Chondrocyte (in vitro differentiated cells): ENCODE measurements at places on chromosomes 1 and 21. TPM values are rescaled to one million over a fixed set of nuclear protein-coding genes. Genes with fewer than 3 reads are reported as not detected.

The NECTIN4 gene
- 0.12 to 0.26 TPM (median 0.12 TPM) in 3 replicates for total RNA-seq

The SPATA45 gene
- total RNA-seq = 0.47 to 1.3 TPM in 2 of 3 replicates, not detected in the other

The PTGFR gene
- 0.13 to 2.0 TPM (median 0.17 TPM) in 3 replicates for total RNA-seq

The CYP4X1 gene
- total RNA-seq = 1.0 to 1.1 TPM (median 1.1 TPM) in 3 replicates

The LCE2A gene
- total RNA-seq = not detected in 3 replicates

The TFAP2E gene
- total RNA-seq = 0.92 to 1.4 TPM (median 0.97 TPM) in 3 replicates

The UBE2U gene
- total RNA-seq = 0.27 TPM in 1 of 3 replicates, not detected in the others

The GPR61 gene
- total RNA-seq = not detected in 3 replicates

The UFC1 gene
- 84.2 to 95.6 TPM (median 89.4 TPM) in 3 replicates for total RNA-seq

The SCCPDH gene
- 33.5 to 39.4 TPM (median 33.5 TPM) in 3 replicates for total RNA-seq

The PLOD1 gene
- 344 to 509 TPM (median 477 TPM) in 3 replicates for total RNA-seq

The A3GALT2 gene
- 0.27 TPM in 1 of 3 replicates, not detected in the others for total RNA-seq

The C4BPB gene
- not detected in 3 replicates for total RNA-seq

The ALPL gene
- total RNA-seq = 17.6 to 37.0 TPM (median 19.2 TPM) in 3 replicates

The PRAMEF12 gene
- total RNA-seq = not detected in 3 replicates

The NFASC gene
- total RNA-seq = 0.20 to 0.28 TPM in 2 of 3 replicates, not detected in the other

The FCRL2 gene
- not detected in 3 replicates for total RNA-seq

The SLC16A4 gene
- total RNA-seq = 16.5 to 23.9 TPM (median 17.0 TPM) in 3 replicates

The GREM2 gene
- 0.05 to 0.53 TPM (median 0.13 TPM) in 3 replicates for total RNA-seq

The MSH4 gene
- 0.20 to 0.48 TPM in 2 of 3 replicates, not detected in the other for total RNA-seq

The GBP6 gene
- total RNA-seq = not detected in 3 replicates

The PRPF38B gene
- total RNA-seq = 25.3 to 31.0 TPM (median 25.4 TPM) in 3 replicates

The TCEANC2 gene
- total RNA-seq = 3.6 to 4.8 TPM (median 3.9 TPM) in 3 replicates

The CFHR2 gene
- not detected in 3 replicates for total RNA-seq

The IL23R gene
- not detected in 3 replicates for total RNA-seq

The DYNLT5 gene
- not detected in 3 replicates for total RNA-seq

The SLC45A3 gene
- 1.6 to 2.9 TPM (median 2.9 TPM) in 3 replicates for total RNA-seq

The TMEM82 gene
- total RNA-seq = not detected in 3 replicates

The NIT1 gene
- total RNA-seq = 25.3 to 33.1 TPM (median 27.6 TPM) in 3 replicates

The LY9 gene
- not detected in 3 replicates for total RNA-seq

The ETNK2 gene
- total RNA-seq = 10.2 to 30.2 TPM (median 10.5 TPM) in 3 replicates

The OVAAL gene
- not detected in 3 replicates for total RNA-seq

The EXO1 gene
- total RNA-seq = 2.7 to 11.5 TPM (median 3.8 TPM) in 3 replicates

The MYOM3 gene
- 0.70 to 2.9 TPM (median 0.72 TPM) in 3 replicates for total RNA-seq

The LGR6 gene
- total RNA-seq = 1.4 to 4.1 TPM (median 1.8 TPM) in 3 replicates

The HDAC1 gene
- total RNA-seq = 50.2 to 54.9 TPM (median 52.9 TPM) in 3 replicates

The MAP10 gene
- 0.46 to 1.0 TPM (median 0.60 TPM) in 3 replicates for total RNA-seq

The FCMR gene
- total RNA-seq = not detected in 3 replicates

The OPTC gene
- not detected in 3 replicates for total RNA-seq

The KLHDC7A gene
- 0.07 to 0.08 TPM in 2 of 3 replicates, not detected in the other for total RNA-seq

The SUSD4 gene
- 0.42 to 0.87 TPM (median 0.85 TPM) in 3 replicates for total RNA-seq

The NOS1AP gene
- total RNA-seq = 4.5 to 6.2 TPM (median 5.1 TPM) in 3 replicates

The PTGER3 gene
- total RNA-seq = 2.0 to 7.9 TPM (median 2.5 TPM) in 3 replicates

The POU3F1 gene
- 1.3 to 11.7 TPM (median 1.6 TPM) in 3 replicates for total RNA-seq

The CA6 gene
- total RNA-seq = not detected in 3 replicates

The MROH7 gene
- total RNA-seq = 0.15 TPM in 1 of 3 replicates, not detected in the others

The ACKR1 gene
- not detected in 3 replicates for total RNA-seq

The SLC44A3 gene
- total RNA-seq = 1.5 to 2.5 TPM (median 2.2 TPM) in 3 replicates

The NPR1 gene
- 0.21 to 0.27 TPM in 2 of 3 replicates, not detected in the other for total RNA-seq
